Memory B cell (primary cell): ENCODE measurements at places on chromosomes 3 and 15.

DNA sequence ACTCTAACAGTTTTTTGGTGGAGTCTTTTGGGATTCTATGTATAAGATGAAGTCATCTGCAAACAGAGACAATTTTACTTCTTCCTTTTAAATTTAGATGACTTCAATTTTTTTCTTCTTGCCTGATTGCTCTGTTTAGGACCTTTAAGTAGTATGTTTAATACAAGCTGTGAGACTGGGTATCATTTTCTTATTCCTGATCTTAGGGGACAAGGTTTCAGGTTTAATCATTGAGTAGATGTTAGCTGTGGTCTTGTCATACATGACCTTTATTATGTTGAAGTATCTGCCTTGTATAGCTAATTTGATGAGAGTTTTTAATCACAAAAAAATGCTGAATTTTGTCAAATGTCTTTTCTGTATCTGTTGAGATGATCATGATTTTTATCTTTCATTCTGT lies 20.6 kb downstream of the GRM2 start:
- no peak for DNase-seq

DNA sequence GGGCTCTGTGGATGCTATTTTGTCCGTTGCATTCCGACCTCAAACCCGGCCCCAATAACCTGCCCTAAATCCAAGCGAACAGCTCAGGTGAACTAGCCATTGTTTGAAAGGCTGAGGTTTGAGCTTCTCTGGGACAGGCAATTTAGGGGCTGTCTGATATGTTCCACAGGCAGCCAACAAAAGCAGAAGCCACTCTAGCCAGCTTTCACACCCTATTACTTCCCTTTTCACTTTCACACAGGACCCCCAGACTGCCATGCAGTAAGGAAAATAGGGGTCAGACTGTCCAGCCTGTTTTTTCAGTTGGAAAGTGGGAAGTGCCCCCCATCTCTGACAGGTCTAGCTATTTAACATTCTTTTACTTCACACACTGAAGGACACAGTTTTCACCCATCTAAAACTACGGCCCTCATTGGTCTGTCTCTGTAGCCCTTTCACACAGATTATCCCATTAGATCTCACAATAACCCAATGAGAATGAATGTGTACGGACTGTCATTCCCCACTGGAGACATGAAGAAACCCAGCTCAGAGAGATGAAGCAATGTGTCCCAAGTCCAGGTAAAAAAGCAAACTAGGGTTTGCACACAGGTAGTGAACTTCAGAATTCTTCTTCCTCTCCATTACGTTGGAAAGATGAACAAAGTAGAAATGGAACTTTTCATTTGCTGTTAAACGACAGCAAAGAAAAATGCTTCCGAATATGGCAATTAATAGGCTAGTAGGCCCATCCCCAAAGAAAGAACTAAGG lies 1.9 kb downstream of the CCDC12 start:
- no peak for DNase-seq

DNA sequence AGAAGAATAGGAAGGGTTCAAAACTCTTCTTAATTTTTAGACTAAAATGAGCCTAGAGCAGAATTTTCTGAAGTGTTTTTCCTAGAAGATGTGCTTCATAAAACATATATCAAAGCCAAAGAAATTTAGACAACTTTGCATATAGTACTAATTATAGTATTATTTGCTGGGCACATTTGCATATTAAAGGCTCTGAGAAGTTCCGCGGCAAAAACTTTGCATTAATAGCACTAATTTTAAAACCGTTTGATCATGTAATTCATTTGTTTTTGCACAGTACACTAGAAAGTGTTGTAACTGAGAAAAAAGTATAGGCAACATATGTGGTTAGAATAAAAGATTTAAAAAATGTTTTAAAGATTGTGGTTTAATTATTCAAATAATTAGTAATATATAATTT lies 412.0 kb upstream of the NR2F2 start:
- DNase-seq: no peak

GRCh38 chr15:35674873-35675781 lies 129.2 kb upstream of the DPH6 start:
- DNase-seq: no peak

DNA sequence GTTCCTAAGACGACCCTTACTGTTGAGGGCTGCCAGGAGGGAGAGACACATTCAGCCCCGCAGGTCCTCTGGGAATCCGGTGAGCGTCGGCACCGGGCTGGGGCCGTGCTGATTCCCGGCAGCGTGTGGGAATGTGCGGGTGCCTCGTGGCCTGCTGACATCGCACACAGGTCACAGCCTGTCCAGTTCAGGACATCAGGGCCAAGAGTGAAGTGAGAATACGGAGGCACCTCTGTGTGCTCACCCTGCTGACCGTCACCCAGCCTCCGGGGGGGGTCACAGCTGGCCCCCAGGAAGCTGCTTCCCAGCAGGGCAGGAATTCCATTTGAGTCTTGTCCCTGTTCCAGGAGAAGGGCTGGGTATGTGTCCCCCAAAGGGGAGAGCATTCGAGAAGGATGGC lies 53.6 kb downstream of the PGPEP1L start:
- DNase-seq: no peak

- DNase-seq: no peak
These were observed 377.2 kb upstream of the SGO1 start for GRCh38 chr3:20563251-20563650.

- no peak for DNase-seq
These were observed 100.8 kb upstream of the CHMP2B start for GRCh38 chr3:87126321-87126720.
